A549 treated with ZK216348 at 1 μM for 4 hours (cell line): ENCODE measurements at places on chromosomes 13 and 19. TPM values are rescaled to one million over a fixed set of nuclear protein-coding genes. Genes with fewer than 3 reads are reported as not detected.

The MAP3K10 gene
- total RNA-seq, result 9.9 to 18.5 TPM (median 18.1 TPM) in 5 replicates

The CEACAM5 gene
- 1.6 to 2.0 TPM (median 1.9 TPM) in 5 replicates for total RNA-seq

The CBY2 gene
- total RNA-seq, result not detected in 5 replicates

The C1QTNF9B gene
- total RNA-seq, result not detected in 5 replicates

The ZNF726 gene
- total RNA-seq, result 0.43 to 0.82 TPM (median 0.48 TPM) in 5 replicates

The FARP1 gene
- total RNA-seq, result 11.2 to 17.6 TPM (median 12.7 TPM) in 5 replicates

The IGFL4 gene
- total RNA-seq, result 0.24 to 0.65 TPM (median 0.39 TPM) in 5 replicates

The CLC gene
- not detected in 5 replicates for total RNA-seq

The FUT1 gene
- total RNA-seq, result 0.04 to 0.08 TPM (median 0.05 TPM) in 4 of 5 replicates, not detected in the other

The PSG2 gene
- total RNA-seq, result not detected in 5 replicates

The TJP3 gene
- total RNA-seq, result 0.22 to 1.1 TPM (median 0.81 TPM) in 5 replicates

The CD33 gene
- 0.13 to 0.27 TPM in 2 of 5 replicates, not detected in the others for total RNA-seq
